ENCODE measurements at places on chromosomes 5 and 9.

DNA sequence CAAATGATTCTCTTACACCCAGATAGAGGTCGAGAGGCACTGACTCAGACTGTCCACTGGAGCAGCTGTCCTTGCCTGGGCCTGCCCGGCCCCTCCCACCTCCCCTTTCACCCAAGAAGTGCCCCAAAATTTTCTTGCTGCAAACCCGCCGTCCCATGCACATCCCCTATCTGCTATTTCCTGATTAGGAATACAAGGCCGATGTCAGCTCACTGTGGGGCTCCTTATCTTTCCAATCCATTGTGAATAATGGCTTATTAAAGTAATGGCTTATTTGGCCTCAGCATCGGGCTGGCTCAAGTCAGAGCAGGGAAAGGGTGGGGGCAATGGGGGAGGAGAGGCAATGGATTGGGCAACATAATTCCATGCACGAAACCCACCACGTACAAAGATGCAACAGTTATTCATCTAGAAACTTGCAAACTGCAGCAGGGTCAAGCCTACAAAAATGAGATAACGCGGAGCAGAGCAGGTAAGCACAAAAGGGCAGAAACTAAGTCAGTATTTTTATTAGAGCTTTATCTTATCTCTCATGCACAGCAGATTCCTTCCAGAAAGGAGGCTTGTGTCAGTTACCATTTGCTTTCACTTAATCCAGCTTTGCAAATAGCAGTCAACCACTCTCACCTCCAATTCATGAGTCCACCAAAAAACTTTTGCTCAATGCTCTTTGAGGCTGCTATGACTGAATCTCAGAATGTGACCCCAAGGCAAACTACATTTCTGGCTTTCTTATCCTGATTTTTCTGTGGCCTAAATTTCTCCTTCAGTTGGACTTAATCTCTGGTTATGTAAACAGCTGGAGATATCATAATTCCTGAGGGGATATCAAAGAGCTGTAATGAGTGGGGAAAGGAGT is 138.2 kb upstream of the OSMR start:
- no peak for DNase-seq

GRCh38 chr9:72958485-72959281 is 5.8 kb upstream of the ALDH1A1 start:
- DNase-seq = no peak

DNA sequence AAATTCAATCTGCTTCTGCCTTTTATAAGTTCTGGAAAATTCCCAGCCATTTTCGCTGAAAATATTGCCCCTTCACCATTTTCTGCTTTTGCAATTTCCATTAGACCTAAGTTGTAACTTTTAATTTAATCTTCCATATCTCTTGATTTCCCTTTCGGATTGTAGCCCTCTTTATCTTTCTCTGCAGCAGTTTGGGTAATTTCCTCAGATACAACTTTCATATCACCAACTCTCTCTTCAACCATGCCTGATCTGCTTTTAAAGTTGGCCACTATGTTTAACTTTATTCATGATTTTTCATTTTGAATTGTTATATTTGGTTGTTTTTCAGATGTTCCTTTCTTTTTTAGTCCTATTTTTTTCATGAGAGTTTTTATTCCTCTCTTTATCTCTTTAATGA is 157.0 kb upstream of the VLDLR start:
- DNase-seq = no peak

GRCh38 chr5:142295960-142296860 is 28.6 kb downstream of the SPRY4 start:
- no peak for DNase-seq

DNA sequence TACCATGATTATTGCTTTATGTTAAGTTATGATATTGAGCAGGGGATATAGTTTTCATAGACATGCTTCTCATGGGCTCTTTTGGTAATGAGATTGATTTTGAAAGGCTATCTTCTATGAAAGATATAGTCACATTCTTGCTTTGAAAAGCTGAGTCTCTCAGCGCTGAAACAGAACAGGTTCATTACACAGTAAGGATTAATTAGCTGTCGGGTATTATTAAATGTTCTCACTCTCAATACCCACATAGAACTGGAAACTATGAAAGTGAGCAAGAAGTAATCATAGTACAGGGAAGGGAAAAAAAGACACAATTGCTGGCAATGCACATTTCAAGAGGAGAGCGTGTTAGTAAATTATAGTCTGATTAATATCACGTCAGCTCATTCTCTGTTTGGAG is 171.6 kb upstream of the GPR151 start:
- no peak for DNase-seq

DNA sequence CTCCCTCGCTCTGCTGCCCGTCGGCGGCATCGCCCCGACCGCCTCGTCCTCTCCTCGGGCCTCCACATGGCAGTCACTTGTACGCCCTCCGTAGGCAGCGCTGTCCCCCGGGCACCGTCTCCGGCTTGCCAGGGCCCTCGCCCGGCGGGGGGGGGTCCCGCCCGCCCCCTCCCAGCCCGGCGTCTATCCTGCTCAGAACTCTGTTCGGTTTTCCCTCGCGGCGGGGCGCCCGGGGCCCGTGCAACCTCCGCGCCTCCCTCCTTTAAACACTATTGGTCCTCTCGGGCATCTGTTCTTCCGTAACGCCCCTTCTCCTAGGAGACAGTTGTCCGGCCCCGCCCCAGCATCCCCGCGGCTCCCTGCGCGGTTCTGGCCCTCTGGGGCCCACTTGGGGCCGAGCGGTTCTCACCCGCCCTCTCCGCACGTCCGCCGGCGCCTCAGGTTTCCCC is 831 bp downstream of the ODF2 start:
- peak; percentile 44 for DNase-seq

DNA sequence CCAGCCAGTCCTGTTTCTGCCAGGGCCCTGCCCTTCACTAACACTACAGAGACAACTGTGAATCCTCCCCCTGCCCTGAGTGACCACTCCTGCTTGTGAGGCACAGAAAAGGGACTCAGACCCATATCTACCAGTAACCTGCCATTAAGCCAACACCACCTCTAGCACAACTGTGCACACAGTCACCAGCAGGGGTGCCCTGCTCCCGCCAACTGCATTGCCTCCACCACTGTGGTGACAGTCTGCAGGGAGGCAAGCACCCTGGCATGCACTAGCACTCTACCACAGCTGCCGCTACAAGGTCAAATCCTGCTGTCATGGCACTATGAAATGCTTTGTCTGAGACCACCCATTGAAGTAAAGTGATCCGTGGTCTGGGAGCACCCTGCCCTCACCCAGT is 1028.5 kb upstream of the CDH9 start:
- DNase-seq = no peak

DNA sequence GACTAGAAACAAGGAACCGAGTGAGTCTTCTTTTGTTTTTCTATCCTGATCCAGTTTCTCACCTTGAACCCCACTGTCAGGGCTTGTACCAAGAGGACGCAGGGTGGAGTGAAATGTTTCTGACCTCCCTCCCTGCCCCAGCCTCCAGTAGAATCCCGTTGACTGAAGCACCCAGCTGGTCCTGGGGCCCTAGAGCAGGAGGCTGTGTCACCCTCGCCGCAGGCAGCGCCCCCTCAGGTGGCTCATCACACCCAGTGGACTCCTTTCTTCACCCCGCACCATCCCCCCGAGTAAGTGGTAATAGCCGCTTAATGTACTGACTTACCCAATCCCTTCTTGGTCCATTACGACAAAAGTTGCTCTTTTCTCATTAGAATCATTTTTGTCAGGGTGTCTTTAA is 53.8 kb downstream of the MVB12B start:
- no peak for DNase-seq

DNA sequence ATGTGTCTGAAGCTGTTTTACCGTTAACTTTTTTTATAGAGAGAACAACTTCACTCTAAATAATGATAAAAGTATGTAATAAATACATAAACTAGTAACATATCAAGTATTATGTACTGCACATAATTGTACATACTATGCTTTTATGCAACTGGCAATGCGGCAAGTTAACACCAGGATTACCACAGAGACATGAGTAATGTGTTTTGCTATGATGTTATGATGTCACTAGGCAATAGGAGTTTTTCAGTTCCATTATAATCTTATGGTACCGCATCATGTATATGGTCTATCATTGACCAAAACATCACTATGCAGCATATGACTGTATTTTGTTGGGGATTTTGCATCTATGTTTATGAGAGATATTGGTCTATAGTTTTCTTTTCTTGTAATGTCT is 326.4 kb upstream of the TARS1 start:
- DNase-seq = no peak

All from stimulated activated CD4-positive, alpha-beta T cell treated with anti-CD3 and anti-CD28 coated beads, Interleukin-15, amount 100 ng/mL, for 1 hour (primary cell).